ENCODE measurements at places on chromosomes 6 and 20. TPM values are rescaled to one million over a fixed set of nuclear protein-coding genes. Genes with fewer than 3 reads are reported as not detected.

- DNase-seq, result no peak
These were observed 195.9 kb upstream of the CST7 start for GRCh38 chr20:24753130-24753529.

- DNase-seq, result no peak
These were observed 636.1 kb downstream of the KIF16B start for GRCh38 chr20:15937179-15937578.

DNA sequence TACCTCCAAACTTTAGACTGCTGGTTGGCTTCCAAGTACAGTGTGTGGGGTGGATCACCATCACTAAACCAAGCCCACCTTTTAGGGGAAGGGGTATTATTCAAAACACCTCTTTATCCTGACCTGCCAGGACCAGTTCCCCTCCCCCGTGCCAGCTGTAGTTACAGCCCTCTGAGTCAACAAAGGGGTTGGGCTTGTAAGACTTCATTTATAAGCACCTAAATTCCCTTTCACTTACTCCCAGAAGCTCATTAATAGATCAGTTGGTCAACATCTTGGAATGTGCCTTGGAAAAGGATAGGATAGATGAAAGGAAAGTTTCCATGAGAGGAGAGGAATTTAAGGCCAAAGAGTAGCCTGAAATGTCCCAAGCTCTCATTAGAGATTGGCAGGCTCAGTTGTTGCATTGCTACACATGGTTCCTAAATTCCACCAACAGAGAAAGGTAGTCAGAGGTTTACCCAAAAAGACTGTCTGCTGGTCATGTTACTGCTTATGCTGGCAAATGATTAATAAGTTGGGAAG is 59.2 kb downstream of the TNFAIP3 start:
- no peak for DNase-seq

DNA sequence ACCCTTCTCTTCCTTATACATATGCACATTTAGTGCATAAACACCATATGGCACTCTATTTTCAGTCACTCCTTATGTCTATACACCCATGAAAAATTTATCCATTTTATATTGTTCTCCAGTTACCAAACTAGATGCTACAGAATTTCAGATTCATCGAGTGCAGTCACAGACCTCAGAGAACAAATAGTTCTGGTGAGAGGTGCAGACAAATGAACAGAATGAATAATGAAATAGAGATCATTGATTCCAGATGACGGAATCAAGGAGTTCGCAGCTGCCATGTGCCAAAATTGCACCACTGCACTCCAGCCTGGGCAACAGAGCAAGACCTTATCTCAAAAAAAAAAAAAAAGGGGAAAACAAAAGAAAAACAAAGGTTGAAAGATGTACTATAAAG is 214.8 kb upstream of the CEP162 start:
- DNase-seq, result no peak

The SNAI1 gene
- total RNA-seq, result 2.2 TPM

The RANBP9 gene
- total RNA-seq, result 74.4 TPM

All from T-helper 17 cell (primary cell).